ENCODE measurements at places on chromosomes 5 and 9.

DNA sequence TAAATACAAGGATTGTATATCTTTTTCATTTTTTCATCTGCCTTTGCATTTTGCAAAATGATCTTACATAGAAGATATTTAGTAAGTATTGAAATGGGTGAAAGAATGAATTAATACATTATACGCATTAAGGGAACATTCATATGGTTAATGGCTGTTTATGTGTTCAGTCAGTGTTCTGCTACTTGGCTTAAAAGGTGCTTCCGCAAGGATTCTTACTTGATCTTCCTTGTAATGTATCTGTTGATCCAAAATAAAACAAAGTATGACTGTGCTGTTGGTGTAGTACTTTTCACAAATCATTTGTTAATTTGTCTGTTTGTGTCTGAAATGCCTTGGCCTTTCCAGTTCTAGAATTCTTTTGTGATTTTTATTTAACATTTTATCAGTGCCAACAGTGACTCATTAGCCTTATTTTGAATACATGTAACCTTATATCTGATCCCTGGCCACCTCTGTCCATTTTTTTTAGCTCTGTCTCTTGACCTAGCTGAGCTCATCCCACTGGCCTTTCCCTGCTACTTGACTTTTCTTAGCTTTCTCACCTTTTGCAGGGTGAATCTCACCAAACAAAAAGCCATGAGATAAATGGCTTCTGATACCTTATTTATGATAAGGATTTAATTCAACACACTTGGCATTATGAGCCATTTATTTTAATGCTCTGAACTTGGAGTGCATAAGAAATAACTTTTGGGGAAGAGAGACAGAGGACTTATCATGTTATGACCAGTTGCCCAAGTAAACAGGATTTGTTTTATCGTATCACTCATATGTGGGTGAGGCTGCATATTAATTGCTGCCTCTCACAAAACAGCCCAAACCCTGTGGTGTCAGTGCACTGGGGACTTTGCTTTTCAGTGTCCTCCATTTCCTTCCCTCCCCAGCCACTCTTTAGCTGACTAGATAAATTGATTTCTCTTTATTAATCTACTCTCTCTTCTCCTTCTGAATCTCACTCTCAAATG lies 340.3 kb downstream of the KDM4C start:
- no peak for DNase-seq

DNA sequence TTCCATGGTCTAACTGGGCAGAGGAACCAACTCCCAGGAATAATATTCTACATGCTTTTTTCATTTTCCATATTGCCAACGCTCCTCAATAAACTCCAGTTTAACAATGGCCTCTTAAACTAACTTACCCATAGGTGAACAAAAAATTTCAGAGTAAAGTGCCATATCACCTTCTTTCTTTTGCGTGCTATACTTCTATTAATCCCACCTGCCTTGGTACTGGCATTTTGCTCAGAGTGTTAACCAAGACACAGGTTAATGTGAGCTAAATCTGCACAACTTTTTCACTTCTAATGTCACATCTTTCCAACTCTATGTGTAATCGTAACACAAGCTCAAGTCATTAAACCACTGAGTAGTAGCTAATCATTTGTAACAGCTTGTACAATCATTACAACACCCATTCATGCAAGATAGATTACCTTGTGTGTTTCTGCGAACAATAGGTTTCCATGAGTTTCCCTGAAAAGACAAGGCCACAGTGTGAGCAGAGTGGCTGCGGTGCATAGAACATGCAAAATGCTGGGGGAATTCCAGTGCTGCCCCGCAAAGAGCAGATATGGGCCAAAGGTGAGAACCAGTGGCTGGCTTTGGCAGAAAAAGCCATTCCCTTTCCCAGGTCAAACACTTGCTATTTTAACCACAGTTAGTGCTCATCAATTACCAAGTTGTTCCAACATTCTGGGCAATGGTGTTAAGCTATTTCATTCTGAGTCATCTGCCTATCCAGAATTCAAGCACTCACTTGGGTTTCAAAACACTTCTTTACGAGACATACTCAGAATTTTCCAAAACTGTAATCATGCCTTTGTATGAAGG lies 42.8 kb downstream of the TIMD4 start:
- no peak for DNase-seq

DNA sequence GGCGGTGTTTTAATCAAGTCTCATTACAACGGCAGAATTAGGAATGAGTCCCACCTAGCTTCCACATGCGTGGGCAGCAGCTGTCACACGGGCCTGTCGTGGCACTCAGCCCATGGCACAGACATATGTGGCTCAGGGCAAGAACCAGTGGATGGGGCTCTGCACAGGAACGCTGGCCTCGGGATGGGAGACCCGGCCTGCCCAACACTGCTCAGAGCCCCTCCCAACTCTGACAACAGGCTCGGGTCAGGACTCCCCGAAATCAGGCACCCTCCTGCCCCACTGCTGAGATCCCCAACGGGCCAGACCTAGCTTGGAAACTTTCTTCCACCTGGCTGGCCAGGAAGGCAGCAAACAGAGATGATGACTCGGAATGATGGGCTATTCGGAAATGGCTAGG lies 4.9 kb upstream of the SURF6 start:
- DNase-seq = no peak

- no peak for DNase-seq
Measured at GRCh38 chr9:131530546-131530919, 530 bp downstream of the UCK1 start.

GRCh38 chr5:134738963-134739661 lies 764 bp downstream of the CAMLG start:
- peak; percentile 7 for DNase-seq

- no peak for DNase-seq
Measured at GRCh38 chr5:95375591-95375990, 15.6 kb upstream of the FAM81B start.

DNA sequence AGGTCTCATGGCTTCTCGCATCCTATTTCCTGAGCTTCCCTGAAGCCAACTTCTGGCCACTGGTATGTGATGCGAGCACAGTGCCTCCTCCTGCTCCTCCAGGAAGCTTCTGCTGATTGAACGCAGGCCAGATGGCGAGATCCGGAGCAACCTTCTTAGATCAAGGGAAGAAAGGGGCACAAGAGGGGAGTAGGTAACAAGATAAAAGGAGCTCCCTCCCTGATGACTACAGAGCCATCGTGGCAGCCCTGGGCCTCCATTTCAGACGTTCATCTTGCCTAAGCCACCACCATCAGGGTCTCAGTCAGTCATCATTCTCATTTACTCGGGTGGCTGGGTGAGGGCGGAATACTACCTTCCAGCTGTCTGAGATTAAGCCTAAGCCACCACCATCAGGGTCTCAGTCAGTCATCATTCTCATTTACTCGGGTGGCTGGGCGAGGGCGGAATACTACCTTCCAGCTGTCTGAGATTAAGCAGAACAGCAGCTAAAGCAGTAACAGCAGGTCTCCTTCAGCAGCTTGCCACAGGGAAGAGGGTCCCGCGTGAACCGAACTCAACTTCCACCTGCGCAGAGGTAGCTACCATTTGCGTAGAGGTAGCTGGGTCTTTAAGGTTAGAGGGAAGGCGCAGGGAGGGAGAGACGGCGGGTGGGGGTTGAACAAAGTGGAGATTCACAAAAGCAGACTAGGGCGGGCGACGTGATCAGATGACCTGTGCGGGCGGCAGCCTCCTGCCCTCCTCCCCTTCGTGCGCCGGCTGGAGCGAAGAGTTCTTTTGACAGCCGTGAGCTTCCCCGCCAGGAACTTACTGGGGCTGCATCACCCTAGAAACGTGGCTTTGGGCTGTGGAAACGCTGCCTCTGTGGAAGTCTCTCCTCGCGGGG lies 27.9 kb upstream of the MGAT1 start:
- no peak for DNase-seq

DNA sequence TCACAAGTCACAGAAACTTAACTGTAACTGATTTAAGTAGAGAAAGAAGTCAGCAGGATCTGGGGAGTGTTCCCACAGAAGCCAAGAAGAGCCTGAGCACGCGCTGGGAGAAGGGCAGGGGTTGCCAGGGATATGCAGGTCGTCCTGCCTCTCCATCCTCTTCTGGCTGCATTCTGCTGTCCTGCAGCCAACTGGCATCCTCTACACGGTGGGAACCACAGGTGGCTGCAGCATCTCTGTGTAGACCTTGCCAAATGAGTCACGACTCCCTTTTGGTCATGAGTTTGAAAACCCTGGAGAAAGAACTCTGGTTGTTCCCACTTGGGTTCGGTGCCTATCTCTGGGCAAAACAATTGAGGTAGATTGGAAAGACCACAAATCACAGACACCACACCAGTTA lies 38.4 kb upstream of the PCA3 start:
- DNase-seq = no peak
